ENCODE measurements at places on chromosomes 6 and 20.

- no peak for DNase-seq
These were observed 69.5 kb upstream of the EPB41L1 start for GRCh38 chr20:36084897-36085613.

DNA sequence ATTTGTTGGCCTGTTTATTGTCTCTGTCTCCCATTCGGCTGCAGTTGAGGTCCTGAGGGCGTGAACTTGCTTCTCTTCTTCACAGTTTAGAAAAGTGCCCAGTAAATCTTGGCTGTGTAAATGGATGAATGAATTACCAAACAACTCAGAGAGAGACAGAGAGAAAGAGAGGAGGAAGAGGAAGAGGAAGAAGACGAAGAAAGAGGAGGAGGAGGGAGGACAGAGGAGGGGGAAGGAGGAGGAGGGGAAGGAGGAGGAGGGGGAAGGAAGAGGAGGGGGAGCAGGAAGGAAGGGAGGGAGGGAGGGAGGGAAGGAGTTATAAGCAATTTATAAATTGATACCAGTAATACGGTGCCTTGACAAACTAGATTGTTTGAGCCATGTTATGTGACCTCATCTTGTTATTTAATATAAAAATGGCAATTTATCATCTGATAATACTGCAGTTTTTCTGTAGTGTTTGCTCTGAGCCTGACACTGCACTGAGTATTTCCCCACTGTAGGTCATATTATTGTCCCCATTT lies 18.7 kb downstream of the HCK start:
- DNase-seq, result no peak

GRCh38 chr6:99514089-99514488 lies 1.1 kb downstream of the USP45 start:
- DNase-seq, result no peak

GRCh38 chr20:34637245-34638038 lies 39.5 kb downstream of the PIGU start:
- no peak for DNase-seq

DNA sequence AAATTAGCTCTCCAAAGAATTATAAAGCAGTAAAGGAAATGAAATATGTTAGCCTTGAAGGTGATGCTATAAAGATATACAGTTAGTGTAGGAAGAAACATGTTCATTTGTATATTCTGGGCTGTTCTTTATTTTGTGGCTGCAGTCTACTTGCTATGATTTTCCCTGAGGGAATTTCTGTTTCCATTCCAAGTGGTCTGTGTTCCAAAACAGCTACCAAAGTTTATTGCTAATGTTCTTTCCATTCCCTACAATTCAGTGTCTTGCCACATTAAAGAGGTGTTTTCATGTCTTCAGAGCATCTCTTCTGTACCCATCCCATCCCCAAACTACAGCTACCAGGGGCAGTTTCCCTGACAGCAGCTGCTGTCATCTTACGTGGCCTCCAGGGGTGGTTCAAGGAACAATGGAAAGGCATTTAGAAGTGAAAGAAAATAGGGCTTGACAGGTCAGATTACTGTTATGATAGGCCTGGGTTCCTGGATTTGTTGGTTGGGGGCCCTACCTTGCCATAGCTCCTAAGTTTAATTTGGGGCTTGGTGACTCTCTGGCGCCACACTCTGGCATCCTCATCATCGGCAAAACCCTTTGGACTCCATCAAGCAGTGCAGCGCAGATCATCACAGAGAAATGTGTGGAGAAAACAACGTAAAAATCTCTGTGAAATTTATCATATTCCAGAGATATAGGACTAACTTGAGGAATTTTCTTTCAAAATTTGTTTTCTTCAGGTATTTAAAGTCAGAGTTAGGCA lies 33.8 kb upstream of the AIG1 start:
- peak; percentile 23 for DNase-seq

- no peak for DNase-seq
These were observed 26.3 kb downstream of the SERPINB6 start for GRCh38 chr6:2945153-2945452.

DNA sequence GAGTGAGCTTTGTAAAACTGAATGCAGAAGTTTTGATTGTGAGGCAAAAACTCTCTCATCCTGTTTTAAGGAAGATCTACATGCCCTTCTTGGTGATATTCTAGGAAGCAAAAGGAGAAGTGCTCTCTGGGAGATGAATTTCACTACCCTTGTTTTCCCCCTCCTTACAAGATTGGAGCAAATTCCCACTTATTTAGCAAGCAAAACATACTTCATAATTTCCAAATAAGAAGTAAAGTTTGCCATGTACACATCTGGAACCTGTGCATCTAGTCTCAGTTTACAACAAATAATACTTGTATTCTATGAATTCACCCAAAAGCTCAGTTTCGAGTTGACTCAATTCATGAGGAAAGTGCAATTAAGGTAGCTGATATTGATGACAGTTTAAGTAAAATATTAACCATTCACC lies 27.6 kb upstream of the IFNGR1 start:
- DNase-seq, result no peak

DNA sequence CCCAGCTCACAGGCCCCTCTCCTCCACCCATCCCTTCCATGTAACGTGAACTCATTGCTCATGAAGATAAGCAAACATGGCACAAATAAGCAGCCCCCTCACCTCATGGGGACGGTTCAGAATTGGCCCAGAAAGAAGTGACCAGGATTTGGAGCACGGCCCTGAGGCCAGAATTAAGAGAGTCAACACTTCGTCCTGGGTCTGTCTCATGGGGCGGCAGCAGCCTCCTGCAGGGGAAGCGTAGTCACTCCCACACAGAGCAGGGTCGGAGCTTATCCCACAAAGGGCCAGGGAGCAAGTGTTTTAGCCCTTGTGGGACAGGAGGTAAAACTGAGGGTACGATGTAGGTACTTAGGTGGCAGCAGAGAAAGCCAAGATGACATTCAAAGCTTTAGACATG lies 28.6 kb upstream of the DACT2 start:
- DNase-seq, result no peak

- DNase-seq, result no peak
These were observed 96.4 kb downstream of the IRF4 start for GRCh38 chr6:487956-488355.

GRCh38 chr6:43268355-43268700 lies 25.0 kb downstream of the TTBK1 start:
- DNase-seq, result no peak

DNA sequence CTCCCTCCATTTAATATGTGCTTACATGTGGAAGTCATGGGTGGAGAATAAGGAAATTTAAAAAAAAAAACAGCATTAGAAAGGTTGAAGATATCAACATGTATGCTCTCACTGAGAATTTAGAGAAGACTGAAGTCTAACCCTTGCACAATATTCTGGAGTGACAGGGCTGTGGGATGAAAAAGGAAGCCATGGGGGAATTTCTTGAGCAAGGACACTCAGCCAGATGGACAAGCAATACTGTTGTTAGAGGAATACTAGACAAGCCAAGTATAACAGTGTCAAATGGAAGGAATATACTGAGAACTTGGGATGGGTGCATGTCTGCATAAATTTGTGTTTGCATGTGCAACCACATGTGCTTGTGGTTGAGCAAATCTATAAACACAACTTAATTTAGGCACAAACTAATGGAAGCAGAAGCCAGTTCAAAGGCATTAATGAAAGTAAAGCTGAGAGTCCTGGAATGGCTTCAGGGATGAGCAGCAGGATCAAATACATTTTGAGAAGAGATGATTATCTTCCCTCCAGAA lies 119.7 kb downstream of the ADGRB3 start:
- no peak for DNase-seq

GRCh38 chr6:79373246-79373645 lies 138.8 kb upstream of the HMGN3 start:
- no peak for DNase-seq
